ENCODE measurements at places on chromosomes 4 and X.

DNA sequence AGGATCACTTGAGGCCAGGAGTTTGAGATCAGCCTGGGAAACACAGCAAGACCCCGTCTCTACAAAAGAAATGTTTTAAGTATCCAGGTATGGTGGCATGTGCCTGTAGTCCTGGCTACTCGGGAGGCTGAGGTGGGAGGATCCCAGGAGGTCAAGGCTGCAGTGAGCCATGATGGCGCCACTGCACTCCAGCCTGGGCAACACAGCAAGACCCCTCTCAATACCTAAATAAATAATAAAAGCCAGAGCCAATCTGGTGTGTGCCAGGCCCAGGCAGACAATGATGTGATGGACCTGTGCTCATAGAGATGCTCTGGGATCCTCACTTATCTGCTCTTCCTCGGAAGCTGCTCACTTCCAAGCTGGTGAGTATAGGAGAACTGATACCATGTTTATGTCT, 18.2 kb upstream of the SASH3 start:
- DNase-seq = no peak

- DNase-seq = no peak
Observed at GRCh38 chrX:150324035-150324728, 38.9 kb upstream of the MAMLD1 start.

GRCh38 chr4:16123356-16124084, 39.7 kb upstream of the PROM1 start:
- no peak for DNase-seq

DNA sequence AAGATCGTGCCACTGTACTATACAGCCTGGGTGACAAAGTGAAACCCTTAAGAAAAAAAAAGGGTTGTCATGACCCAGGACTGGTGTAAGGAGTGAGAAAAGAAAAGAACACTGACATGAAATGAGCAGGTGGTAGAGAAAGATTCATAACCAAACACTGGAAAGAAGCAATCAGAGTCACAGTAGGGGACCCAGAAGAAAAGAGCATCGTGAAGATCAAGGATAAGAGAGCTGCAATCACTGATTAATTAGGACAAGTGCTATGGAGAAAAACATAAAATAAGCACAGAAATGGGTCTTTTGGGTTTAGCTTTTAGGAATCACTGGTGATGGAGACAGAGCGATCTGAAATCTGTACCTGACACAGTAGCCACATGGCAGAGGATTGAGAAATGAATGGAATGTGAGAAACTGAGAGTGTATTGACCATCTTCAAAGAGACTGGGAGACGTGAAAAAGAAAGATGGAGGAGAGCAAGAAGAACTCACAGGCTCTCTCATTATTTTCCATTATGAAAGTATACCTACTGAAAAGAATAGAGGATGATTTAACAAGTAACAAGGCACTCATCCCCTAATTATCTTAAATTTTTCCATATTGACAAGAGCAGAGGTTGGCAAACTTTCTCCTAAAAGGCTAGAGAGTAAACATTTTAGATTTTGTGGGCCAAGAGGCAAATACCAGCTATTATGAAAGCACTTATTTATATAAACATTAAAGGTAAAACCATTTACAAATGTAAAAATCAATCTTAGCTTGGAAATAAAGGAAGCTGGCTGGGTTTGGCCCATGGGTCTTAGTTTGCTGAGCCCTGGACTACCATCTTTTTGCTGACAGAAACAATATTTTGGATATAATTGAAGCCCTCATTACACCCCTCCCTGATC, 7.3 kb downstream of the TMEM154 start:
- no peak for DNase-seq

DNA sequence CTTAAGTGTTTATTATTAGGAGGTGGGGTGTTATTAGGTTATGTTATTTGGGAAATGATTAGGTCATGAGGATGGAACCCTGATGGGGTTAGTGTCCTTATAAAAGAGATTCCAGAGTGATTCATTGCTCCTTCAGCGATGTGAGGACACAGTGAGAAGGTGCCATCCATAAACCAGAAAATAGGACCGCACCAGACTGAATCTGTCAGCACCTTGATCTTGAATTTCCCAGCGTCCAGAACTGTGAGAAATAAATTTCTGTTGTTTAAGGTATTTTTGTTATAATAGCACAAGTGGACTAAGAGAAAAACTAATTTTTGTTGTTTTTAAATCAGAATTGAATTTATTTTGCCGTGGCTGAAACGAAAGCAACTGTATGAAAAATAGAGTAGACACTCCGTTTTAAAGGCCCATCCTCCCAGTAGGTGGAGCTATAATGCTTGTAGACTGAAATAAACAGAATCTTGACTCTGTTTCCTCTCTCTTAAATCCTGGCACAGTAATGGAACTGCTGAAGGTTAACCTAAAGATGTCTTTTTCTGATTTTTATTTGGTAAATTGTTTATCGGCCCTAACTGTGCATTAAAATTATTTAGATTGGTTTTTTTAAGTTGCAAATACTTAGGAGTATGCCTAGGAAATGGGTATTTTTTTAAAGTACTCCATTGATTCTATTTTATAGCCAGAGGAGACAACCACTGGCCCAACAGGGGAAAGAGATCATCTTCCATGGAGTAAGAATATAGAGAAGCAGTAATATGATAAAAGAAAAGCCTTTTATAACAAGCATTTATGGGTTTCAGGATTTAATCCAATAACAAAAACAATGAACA, 133.2 kb upstream of the ADAMTS3 start:
- no peak for DNase-seq

DNA sequence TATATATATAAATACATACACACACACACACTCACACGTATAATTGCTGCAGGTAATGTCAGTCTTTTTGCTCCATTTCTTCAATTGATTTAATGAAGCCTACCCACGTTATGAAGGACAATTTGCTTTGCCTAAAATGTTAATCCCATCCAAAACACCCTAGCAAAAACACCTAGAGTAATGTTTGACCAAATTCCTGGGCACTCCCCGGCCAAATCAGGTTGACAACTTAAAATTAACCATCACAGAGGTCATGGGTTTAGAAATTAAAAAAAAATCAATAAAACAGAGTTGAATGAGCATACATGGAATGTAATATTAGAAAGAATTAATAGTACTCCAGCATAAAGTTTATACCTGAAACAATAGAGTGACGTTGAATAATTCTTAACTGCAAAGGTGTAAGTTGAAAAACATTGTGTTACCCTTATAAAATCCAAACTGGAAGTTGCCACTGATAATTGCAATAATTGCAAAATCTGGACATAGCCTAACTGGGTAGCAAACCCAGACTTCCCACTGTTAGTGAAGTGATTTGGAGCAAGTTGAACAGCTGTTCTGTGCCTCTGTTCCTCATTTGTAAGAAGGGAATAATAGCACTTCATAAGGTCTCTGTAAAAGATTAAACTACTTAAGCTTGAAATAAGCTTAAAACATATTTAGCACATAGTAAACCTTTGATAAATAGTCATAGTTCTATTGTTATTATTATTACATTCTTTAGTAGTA, 2120.5 kb downstream of the PCDH7 start:
- no peak for DNase-seq

DNA sequence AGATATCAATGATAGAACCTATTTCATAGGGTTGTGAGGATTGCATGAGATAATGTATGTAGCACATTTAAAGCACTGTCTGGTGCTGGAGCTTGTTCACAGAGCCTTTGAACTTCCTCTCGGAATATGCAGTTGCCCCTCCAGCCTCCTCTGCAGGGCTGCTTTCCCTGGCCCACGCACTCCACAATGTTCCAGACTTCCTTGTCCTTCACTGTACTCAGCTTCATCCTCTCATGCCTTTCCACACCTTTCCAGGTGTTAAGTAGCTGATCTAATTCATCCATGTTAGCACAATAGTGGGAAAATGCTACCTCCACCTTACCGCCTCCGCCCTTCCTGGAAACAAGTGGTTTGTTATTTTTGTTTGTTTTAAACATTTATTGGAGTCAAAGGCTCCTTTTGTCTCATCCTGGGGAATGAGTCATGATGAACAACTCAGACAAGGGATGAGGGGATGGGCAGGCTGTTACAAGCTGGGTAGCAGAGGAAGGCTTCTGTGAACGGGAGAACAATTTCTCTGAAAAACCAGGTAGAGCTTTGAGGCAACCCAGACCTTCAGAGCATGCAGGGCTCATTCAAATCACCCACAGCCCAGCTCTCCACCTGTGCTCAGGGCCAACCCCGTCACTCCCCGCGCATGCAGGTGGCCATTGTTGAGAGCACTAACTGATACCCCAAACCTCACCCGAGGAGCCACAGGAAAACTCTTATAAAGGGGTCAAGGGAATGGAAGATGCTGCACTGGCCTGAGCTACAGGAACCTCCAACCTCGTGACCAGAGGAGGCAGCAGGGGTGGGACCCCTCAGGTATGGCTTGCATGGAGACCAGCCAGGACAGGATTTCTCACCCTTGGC, 84.9 kb upstream of the TBL1X start:
- DNase-seq = no peak

DNA sequence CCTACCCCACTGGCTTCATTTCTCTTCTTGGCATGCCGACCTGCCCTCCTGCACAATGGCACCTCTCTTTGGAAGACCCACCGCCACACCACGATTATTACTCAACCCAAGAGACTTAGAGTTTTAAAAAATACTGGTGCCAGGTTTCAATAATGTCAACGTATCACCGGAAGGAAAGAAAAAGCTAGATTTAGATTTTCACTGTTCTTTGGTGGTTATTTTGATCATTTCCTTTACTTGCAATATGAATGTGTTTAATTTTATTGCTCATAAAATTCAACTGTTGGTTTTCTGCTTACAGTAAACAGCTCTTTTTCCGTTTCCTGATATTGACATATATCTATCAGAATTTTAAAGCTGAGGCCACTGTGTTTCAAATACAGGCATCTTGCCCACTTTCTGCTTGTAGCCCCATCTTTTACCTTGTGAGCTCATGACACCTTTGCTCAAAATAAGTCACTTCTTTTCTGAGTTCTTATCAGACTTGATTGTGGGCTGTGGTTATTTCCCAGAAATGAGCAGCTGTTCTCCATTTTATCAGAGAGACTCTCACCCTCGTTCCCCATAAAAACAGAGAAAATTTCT, 439.1 kb downstream of the INPP4B start:
- no peak for DNase-seq

GRCh38 chrX:13938051-13938828, 91.5 kb downstream of the GEMIN8 start:
- peak; percentile 39 for DNase-seq

DNA sequence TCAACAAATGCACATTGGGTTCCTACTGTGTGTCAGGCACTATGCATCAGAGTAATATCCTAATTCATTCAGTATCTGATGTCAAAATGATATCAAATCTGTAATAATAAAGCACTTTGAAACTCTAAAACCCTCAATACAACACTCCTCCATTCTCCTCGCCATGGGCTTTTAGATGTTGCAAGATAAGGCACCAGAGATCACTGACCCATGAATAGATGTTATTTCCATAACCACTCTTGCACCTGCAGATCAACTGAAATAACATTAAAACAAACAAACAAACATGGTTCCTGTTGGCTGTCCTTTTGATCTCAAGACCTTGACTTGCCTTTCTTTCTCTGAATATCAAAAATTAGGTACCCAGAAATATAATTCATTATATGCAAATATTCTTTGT, 100.2 kb downstream of the MAB21L2 start:
- DNase-seq = no peak

DNA sequence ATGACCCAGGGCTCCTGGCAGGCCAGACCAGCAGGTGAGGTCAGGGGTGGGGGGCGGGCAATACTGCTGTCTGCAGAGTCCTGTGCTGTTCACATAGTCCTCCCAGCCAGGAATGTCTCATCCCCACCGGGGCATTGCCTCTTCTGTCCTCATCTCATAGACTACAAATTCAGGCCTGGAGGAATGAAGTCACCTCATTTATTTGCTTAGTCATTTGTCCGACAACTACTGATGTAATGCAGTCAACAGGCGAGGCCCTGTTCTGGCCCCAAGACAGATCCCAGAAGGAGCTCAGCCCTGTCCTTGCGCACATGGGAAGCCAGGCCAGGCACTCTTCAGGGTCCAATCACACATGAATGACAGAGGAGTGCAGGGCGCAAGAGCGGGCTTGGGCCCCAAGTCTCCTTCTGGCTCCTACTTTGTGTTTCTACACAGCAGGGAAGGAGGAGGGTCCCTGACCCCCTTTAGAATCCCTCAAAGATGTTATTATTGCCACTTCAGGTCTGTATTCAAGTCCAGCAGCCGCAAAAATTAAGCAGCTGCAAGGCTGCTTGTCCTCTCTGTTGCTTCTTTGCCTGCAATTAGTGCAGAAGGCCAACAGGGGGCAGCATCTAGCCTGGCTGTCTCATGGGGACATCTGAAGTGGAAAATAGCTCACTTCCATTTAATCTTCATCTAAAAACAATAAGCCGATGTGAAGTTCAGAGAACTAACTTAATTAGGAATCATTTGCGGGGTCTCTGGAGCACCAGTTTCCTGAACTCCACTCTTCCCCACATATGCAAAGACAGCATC, 15.2 kb upstream of the HMX1 start:
- no peak for DNase-seq

GRCh38 chr4:145178740-145179280, 1.6 kb downstream of the OTUD4 start:
- no peak for DNase-seq

DNA sequence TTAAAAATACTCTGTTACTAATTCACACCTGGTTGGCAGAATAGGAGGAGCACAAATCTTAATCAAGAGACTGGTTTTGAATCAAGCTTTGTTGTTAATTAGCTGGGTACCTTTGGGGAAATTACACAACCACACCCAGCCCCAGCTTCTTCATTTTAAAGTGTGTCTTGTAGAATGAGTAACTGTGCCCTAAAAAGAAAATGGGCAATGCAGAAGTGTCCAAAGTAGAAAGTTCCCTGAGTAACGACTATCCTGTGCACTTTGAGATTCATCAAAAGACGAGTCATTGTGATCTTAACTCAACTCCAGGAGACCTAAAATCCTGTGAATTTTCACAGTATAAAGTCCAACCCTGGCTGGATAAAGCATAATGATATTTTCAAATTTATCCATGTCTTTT, 792.3 kb upstream of the HS3ST1 start:
- DNase-seq = no peak

GRCh38 chr4:74543231-74543781, 98.4 kb downstream of the AREG start:
- DNase-seq = no peak

DNA sequence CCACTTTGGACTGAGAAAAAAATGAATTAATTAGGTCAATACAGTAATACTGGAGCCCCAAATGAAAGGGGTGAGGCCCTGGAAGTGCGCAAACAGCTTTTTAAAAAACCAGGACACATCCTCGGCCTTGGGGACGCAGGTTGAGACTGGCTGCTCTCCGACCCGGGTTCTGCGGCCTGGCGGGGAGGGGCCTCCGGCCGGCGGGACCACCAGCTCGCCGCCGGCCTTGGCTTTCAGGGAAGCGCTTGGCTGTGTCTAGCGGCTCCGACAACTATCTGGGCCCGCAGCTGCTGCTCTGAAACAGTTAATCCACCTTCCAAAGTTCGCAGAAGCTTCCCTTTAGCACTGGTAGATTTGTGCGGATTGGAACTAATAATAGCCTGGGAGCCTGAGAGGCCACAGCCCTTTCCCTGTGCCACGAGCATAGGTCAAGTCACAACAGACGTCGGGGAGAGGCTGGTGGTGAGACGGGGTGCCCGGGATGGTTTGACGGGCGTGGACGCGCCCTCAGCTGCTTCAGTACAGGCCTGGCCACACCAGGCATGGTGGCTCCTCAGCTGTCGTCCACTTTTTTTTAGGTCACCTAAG, 1.1 kb upstream of the SEL1L3 start:
- DNase-seq = no peak

- no peak for DNase-seq
Observed at GRCh38 chr4:7827566-7827965, 112.1 kb downstream of the AFAP1 start.
